ENCODE measurements at places on chromosomes 2 and 18.
A peak's percentile ranks its signal among the peaks of the same experiment; 100 is the strongest.

GRCh38 chr2:213010106-213010779 lies 141.2 kb downstream of the IKZF2 start:
- no peaks in the 10 kb centered on the region for H3K4me1 ChIP-seq
- H3K27me3 ChIP-seq: no peaks in the 10 kb centered on the region
- no peaks in the 10 kb centered on the region for H3K36me3 ChIP-seq
- no peak overlapping the region for H3K4me3 ChIP-seq
- H3K27ac ChIP-seq: no peak overlapping the region

GRCh38 chr2:217103752-217104545 lies 244.1 kb upstream of the TNP1 start:
- no peaks in the 10 kb centered on the region for H3K36me3 ChIP-seq
- H3K4me3 ChIP-seq: no peak overlapping the region
- no peaks in the 10 kb centered on the region for H3K4me1 ChIP-seq

- H3K4me1 ChIP-seq: peaks cover 42% of the 10 kb centered on the region
- H3K27me3 ChIP-seq: no peaks in the 10 kb centered on the region
- peak overlapping the region; percentile 83 for H3K27ac ChIP-seq
- peaks cover 45% of the 10 kb centered on the region for H3K36me3 ChIP-seq
- peak; percentile 82 for DNase-seq
Observed at GRCh38 chr2:233267516-233268245, 16.2 kb downstream of the ATG16L1 start.

GRCh38 chr18:44258576-44258975 lies 422.1 kb upstream of the SETBP1 start:
- H3K27ac ChIP-seq: no peak overlapping the region
- H3K4me3 ChIP-seq: no peak overlapping the region
- no peak for DNase-seq
- no peaks in the 10 kb centered on the region for H3K4me1 ChIP-seq
- H3K36me3 ChIP-seq: no peaks in the 10 kb centered on the region

- DNase-seq: no peak
- no peaks in the 10 kb centered on the region for H3K36me3 ChIP-seq
- no peak overlapping the region for H3K4me3 ChIP-seq
- H3K4me1 ChIP-seq: no peaks in the 10 kb centered on the region
- H3K27ac ChIP-seq: no peak overlapping the region
Observed at GRCh38 chr2:69184224-69184623, 171.2 kb downstream of the ANTXR1 start.

DNA sequence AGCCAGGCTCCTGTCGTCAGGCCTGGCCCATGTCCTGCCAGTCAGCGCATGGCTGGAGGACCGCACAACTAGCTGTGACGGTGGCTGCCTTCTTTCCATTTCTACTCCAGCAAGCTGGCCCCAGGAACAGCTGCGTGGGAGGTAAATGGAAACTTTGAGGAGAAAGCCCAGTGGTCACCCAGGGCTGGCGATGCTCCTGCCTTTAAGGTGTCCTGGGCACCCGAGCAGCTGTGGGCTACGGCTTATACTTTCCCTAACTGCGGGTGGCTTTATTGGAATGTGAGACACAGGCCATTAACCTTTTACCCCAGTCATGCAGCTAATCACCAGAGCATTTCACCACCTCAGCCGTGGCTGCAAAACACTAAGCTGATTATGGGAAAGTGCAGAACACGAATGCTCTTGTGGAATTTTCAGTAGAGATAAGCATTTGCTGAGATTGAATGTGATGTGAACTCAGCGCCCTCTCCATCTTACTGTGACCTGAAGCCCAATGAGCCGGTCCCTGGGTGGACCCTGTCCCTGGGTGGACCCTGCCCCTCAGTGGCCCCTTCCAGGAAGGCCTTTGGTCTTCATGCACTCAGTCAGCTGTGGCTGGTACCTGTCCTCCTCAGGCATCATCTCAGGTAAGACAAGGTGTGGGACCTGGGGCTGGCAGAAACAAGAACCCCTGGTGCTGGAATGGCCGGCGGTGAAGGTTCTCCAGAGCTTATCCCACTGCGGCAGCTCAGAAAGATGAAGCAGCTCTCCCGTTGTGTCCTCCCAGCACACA lies 275.4 kb upstream of the HS6ST1 start:
- no peaks in the 10 kb centered on the region for H3K27me3 ChIP-seq
- no peaks in the 10 kb centered on the region for H3K4me1 ChIP-seq
- no peak overlapping the region for H3K4me3 ChIP-seq
- DNase-seq: no peak

- no peaks in the 10 kb centered on the region for H3K36me3 ChIP-seq
- H3K27me3 ChIP-seq: no peaks in the 10 kb centered on the region
- H3K4me3 ChIP-seq: no peak overlapping the region
- no peak overlapping the region for H3K27ac ChIP-seq
- no peak for DNase-seq
Observed at GRCh38 chr2:112642966-112643365, 2.8 kb upstream of the SLC20A1 start.

DNA sequence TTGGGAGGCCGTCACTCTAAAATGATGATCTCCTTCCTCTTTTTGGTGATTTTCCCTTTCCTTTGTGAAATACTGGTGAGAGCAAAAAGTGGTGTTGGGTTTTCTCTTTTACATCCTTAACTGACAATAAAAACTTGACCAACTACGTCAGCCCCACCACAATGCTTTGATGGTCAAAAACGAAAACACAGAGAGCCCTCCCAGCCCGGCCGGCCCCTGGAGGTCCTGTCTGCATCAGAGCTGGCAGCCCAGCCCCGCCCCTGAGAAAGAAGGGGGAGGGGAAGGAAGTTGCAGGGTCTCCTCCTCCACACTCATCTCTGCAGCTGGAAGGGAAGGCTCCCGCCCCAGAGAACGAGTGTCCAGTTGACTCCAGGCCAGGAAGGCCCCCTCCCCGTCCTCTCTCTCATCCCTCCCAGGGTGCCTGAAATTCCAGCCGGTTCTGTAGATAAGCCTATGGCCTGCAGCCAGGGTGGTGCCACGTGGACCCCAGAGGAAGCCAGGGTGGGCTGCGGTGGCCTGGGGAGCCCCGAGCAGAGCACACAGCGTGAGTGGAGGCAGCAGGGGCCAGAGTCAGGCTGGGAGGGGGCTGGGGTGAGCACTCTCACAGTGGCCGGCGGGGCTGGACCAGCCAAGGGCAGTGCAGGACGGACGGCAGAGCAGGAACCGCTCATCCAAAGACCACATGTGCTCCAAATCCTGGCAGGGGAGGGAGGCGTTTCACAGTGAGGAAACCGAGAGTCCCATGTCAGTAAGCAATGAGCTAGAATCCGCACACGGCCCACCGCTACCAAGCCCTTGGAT lies 19.8 kb downstream of the BIN1 start:
- no peaks in the 10 kb centered on the region for H3K36me3 ChIP-seq
- H3K27me3 ChIP-seq: no peaks in the 10 kb centered on the region
- no peak overlapping the region for H3K4me3 ChIP-seq

Data from effector memory CD4-positive, alpha-beta T cell (primary cell).